ENCODE measurements at places on chromosomes 5 and 9.

GRCh38 chr5:43433382-43433781 is 21.2 kb upstream of the CCL28 start:
- no peak for DNase-seq

GRCh38 chr9:92666236-92666635 is 3.7 kb downstream of the IPPK start:
- DNase-seq: no peak

DNA sequence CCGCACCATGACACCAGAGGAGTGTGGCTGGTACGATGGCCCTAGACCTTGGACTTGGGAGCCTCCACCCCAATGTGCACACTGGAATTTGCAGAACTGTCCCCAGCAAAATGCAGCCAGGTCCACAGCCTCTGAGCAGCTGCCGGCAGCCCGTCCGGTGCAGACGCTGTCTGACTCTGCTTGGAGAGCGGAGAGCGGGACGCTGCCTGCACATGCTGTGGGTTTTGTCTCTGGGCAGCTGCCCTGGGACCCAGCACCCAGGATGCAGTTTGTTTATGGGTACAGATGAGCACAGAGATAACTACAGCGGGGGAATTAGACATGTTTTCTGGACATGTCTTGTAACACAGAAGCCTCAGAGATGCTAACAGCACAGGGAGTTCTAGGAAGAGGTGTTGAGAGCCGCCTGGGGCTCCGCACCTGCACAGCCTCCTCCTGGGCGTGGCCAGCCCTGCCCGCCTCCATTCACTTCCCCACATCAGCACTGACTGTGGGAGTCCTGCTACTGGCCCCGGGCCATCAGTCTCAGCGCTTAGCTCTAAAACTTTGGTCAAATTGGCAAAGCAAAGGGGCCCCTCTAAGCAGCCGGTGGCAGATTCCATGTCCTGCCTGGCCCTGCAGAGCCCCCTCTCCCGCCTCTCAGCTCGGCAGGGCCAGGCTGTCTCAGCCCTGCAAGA is 159.6 kb downstream of the IRX2 start:
- no peak for DNase-seq

DNA sequence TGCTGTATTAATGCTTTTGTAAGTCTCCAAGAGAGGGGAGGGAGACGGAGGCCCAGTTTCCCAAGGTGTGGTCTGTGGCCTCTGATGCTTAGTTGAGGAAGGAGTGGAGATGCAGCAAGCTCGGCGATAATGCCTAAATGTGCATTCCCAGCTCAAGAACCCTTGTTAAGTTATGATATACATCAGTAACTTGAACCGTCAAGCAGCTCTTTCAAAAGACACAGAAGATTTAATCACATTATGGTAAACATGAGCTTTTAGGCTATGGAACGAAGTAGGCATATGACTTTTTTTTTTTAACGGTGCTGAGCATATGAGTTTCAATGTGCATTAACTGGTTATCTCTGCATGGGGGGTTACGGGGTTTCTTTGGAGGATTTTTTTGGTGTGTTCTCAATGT is 22.3 kb upstream of the GLE1 start:
- no peak for DNase-seq

DNA sequence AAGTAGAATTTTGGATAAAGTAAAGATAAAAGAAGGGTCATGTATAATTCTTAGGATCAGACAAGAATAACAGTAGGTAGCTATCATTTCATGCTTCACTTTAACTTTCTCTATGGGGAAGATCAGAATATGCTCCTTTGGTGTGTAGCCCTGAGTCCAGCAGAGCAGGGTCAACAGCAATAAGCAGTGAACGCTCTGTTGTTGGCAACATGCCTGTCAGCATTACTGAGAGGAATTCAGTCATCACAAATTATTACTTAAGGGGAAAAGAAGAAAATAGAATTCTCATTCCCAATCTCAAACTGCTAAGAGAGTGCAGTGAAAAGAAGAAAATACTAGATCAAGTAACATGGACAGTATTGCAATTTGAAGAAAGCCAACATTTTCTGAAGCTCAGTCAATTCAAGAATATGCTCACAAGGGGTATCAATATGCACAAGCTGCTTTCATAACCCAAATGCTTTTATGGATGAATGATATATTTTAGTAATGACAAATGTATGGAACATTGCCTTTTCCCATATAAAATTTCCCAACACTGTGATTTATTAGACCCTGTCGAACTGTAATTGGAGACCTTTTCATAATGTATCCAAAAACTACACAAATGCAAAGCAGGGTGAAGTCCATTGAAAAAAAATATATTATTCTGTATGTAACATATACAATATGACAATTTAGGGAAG is 1359.4 kb downstream of the EFNA5 start:
- DNase-seq: no peak

Data from thymus (tissue), 14 donors.